ENCODE measurements at places on chromosomes 1 and 21. TPM values are rescaled to one million over a fixed set of nuclear protein-coding genes. Genes with fewer than 3 reads are reported as not detected.

TNFRSF8 gene
- total RNA-seq: 0.43 TPM

DNA sequence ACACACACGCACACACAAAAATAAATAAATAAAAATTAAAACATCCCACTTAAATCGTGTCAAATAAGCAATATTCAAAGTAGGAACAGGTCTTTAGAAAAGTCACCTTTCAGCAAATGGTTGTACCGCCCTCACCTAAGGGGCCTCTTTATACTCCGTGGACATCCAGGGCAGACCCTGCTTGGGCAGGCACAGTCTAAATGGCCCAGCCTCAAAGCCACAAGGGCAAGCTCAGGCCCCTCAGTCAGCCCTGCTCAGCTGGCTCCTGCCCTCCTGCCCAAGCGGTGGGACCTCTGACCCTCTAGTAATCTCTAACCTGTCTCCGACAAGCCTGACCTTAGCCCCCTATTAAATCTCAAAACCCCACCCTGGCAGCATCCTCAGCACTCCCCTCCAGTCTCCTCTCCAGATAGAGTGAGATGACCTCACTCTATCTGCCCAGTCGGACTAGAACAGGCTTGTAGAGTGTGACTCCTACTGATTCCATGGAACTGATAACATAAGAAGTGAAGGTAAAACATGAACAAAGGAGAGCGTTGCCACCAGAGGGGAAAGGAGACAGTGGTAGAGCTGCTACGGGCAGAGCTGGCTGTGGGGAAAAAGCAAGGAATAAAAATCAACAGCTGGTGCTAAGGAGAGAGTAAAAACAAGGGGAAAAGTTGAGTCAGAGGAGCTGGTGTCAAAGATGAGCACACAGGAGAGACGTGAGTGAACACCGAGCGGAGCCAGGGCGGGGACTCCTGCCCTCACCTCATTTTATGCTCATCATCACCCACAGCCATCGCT is 36.0 kb downstream of the SIPA1L2 start:
- H3K4me1 ChIP-seq: no peaks in the 10 kb centered on the region
- DNase-seq: no peak
- no peak overlapping the region for H3K27ac ChIP-seq
- H3K4me3 ChIP-seq: no peak overlapping the region
- H3K36me3 ChIP-seq: no peaks in the 10 kb centered on the region
- no peaks in the 10 kb centered on the region for H3K27me3 ChIP-seq

PCSK9 gene
- 0.15 TPM for total RNA-seq

- no peaks in the 10 kb centered on the region for H3K27me3 ChIP-seq
- H3K4me3 ChIP-seq: no peak overlapping the region
- peaks cover 34% of the 10 kb centered on the region for H3K4me1 ChIP-seq
- DNase-seq: peak; percentile 21
- peak overlapping the region; percentile 65 for H3K27ac ChIP-seq
- no peaks in the 10 kb centered on the region for H3K36me3 ChIP-seq
Observed at GRCh38 chr1:230632273-230632873, 9.9 kb upstream of the COG2 start.

C4BPB gene
- not detected for total RNA-seq

ZBTB48 gene
- 14.6 TPM for total RNA-seq

LIPI gene
- total RNA-seq: not detected

DNA sequence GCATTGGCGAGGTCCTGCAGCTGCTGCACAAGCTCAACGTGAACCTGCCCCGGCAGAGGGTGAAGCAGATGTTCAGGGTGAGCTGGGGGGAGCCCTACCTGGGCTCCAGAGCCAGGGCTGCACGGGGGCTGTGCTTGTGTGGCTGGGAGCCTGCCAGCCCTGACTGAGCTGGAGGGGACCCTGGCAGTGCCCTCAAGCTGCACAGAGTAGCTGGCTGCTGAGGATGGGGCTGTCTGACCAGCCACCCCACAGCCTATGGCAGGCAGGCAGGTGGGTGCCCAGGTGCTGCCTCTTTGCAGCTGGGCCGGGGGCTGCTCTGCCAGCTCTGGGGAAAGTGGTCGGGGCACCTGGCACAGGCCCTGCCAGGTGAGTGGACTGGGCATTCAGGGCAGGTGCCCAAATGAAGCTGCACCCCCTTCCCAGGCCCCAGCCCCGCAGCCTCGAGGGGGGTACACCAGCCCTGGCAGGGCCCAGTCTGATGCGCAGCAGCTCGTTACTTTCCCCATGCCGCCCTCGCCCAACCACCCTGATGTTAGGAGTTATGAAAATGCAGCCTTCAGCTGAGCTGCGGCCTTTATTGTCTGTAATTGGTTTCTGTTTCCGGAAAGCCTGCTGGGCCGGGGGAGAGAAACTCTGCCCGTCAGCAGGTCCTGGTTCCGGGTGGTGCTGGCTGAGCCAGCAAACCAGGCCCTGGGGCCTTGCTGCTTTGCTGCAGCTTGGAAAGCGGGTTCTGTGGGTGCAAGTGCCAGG is 4.3 kb downstream of the PLCH2 start:
- no peak for DNase-seq
- no peak overlapping the region for H3K27ac ChIP-seq

CNKSR1 gene
- 2.6 TPM for total RNA-seq

CFHR2 gene
- total RNA-seq: not detected

GRCh38 chr21:17598437-17598836 is 14.3 kb downstream of the BTG3 start:
- no peaks in the 10 kb centered on the region for H3K27me3 ChIP-seq
- H3K27ac ChIP-seq: no peak overlapping the region
- H3K4me1 ChIP-seq: peaks cover 5% of the 10 kb centered on the region
- no peak overlapping the region for H3K4me3 ChIP-seq
- peaks cover 94% of the 10 kb centered on the region for H3K36me3 ChIP-seq

DNA sequence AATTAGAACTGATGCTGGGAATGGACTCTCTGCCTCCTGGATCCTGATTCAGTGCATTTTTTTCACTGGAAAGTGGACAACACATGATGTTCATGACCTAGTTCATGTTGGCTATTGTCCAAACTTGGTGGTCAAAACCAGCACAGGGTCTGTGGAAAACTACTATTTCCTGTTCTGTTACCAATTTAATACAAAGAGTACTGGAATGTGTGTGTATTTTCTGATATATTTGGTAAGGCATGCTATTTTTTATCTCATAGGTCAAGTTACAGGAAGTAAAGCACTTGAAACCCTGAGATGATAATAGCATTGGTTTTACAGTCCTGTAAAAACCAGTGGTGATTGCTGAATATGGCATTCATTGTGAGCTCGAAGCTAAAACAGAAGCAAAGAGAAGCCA is 89.9 kb downstream of the SGIP1 start:
- H3K4me1 ChIP-seq: no peaks in the 10 kb centered on the region
- H3K27ac ChIP-seq: no peak overlapping the region
- H3K4me3 ChIP-seq: no peak overlapping the region
- no peaks in the 10 kb centered on the region for H3K36me3 ChIP-seq

GRCh38 chr1:204821476-204821875 is 49.2 kb upstream of the NFASC start:
- H3K27me3 ChIP-seq: no peaks in the 10 kb centered on the region
- DNase-seq: no peak
- H3K4me1 ChIP-seq: peaks cover 28% of the 10 kb centered on the region
- H3K27ac ChIP-seq: no peak overlapping the region
- H3K4me3 ChIP-seq: no peak overlapping the region

DNA sequence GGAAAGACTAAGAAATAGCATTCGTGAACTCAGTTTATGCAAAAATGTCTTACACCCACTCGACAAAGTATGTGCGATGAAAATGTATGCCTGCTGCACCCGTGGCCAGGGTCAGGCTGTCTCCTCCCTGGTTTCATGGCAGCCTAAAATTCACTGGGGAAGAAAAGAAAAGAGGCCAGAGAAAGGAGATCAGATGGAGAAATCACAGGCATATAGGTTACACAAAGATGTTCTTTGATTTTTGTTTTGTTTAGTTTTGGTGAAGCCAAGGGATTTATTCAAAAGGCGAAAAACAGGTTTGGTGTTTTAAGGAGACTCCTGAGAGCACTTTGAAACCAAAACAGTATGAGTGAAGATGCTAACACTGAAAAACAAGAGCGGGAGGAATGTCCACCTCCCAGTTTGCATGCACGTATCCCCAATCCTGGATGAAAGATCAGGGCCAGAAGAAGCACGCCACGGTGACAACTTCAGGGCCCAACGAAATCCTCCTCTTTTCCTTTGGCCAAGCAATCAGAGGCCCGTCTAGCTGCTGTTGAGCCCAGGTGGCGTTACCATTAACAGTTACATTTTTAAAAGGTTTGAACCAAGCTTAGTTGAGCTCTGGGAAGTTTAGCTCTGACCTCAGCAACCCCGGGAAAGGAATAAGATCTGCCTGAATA is 992 bp upstream of the SSX2IP start:
- peak overlapping the region; percentile 65 for H3K4me3 ChIP-seq
- H3K36me3 ChIP-seq: no peaks in the 10 kb centered on the region
- DNase-seq: no peak
- H3K27ac ChIP-seq: peak overlapping the region; percentile 62

- no peaks in the 10 kb centered on the region for H3K27me3 ChIP-seq
- peaks cover 6% of the 10 kb centered on the region for H3K4me1 ChIP-seq
- no peak for DNase-seq
- H3K27ac ChIP-seq: no peak overlapping the region
- no peak overlapping the region for H3K4me3 ChIP-seq
Observed at GRCh38 chr1:38624336-38625039, 235.1 kb downstream of the RRAGC start.

RGS4 gene
- total RNA-seq: 0.12 TPM

DNA sequence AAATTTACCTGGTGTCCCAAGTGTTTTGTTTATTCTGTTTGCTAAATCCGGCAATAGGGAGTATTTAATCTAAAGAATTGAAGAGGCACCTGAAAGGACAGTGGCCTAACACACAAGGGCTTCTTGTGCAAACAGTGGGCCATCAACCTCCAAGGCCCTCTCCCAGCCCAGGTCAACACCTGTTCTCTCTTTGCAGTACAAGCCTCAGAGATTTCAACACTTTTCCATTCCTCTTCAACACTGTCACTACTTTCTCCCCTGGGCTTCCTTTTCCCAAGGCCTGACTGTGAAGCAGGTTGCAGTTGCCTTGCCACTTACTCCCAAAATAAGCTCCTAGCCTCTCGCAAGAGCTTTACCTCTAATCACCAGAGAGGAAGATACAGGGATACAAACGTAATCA is 3.2 kb upstream of the SNAPIN start:
- DNase-seq: no peak
- no peak overlapping the region for H3K4me3 ChIP-seq
- H3K27me3 ChIP-seq: no peaks in the 10 kb centered on the region
- H3K36me3 ChIP-seq: no peaks in the 10 kb centered on the region
- H3K4me1 ChIP-seq: no peaks in the 10 kb centered on the region

GRCh38 chr1:62823556-62823955 is 39.6 kb downstream of the ATG4C start:
- no peaks in the 10 kb centered on the region for H3K27me3 ChIP-seq
- no peak overlapping the region for H3K27ac ChIP-seq
- 0 out of 2 replicates have a peak, but pooled peaks cover 2% of the 10 kb centered on the region for H3K36me3 ChIP-seq
- no peak overlapping the region for H3K4me3 ChIP-seq
- no peaks in the 10 kb centered on the region for H3K4me1 ChIP-seq

GRCh38 chr1:74853756-74854155 is 120.8 kb downstream of the TYW3 start:
- no peak for DNase-seq
- H3K27me3 ChIP-seq: no peaks in the 10 kb centered on the region
- H3K4me1 ChIP-seq: no peaks in the 10 kb centered on the region
- H3K4me3 ChIP-seq: no peak overlapping the region
- no peaks in the 10 kb centered on the region for H3K36me3 ChIP-seq
- H3K27ac ChIP-seq: no peak overlapping the region

TGFB2 gene
- total RNA-seq: 22.1 TPM

TCHH gene
- not detected for total RNA-seq

PHC2 gene
- 95.1 TPM for total RNA-seq

DNA sequence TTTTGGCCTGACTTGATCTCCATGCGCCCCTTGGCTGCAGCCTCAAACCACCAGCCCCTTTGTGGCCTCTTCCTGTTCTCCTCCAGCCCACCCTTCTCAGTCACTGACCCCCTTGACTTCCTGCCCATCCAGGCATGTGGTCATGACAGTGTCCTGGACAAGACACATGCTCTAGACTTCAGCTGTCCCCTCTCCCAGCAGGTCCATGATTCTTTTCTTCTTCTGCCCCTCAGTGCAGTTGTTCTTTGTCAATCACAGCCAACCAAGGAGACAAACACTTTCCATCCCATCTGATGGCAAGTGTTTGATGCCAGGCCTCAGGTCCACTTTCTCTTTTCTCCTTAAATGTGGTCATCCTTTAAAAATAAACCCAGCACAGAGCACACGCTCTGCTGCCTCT is 49.7 kb downstream of the SYT6 start:
- peaks cover 19% of the 10 kb centered on the region for H3K4me1 ChIP-seq
- peak; percentile 61 for DNase-seq
- H3K36me3 ChIP-seq: no peaks in the 10 kb centered on the region
- no peaks in the 10 kb centered on the region for H3K27me3 ChIP-seq
- H3K4me3 ChIP-seq: no peak overlapping the region

TDRD10 gene
- not detected for total RNA-seq

PYCR2 gene
- 46.0 TPM for total RNA-seq

CLEC20A gene
- not detected for total RNA-seq

- H3K4me3 ChIP-seq: no peak overlapping the region
- H3K36me3 ChIP-seq: no peaks in the 10 kb centered on the region
- H3K27me3 ChIP-seq: no peaks in the 10 kb centered on the region
- peaks cover 41% of the 10 kb centered on the region for H3K4me1 ChIP-seq
Observed at GRCh38 chr1:229093609-229094336, 177.1 kb upstream of the RAB4A start.

HCRTR1 gene
- total RNA-seq: not detected

GRCh38 chr21:46000182-46000730 is 18.7 kb downstream of the COL6A1 start:
- H3K27ac ChIP-seq: no peak overlapping the region
- H3K4me1 ChIP-seq: no peaks in the 10 kb centered on the region
- no peaks in the 10 kb centered on the region for H3K27me3 ChIP-seq
- DNase-seq: no peak
- no peak overlapping the region for H3K4me3 ChIP-seq

- peaks cover 32% of the 10 kb centered on the region for H3K4me1 ChIP-seq
- H3K27me3 ChIP-seq: no peaks in the 10 kb centered on the region
- no peak for DNase-seq
- H3K36me3 ChIP-seq: no peaks in the 10 kb centered on the region
- no peak overlapping the region for H3K4me3 ChIP-seq
Observed at GRCh38 chr1:53090227-53091147, 28.5 kb downstream of the PODN start.

GRCh38 chr1:31595836-31596736 is 19.8 kb downstream of the TINAGL1 start:
- DNase-seq: no peak
- peaks cover 14% of the 10 kb centered on the region for H3K4me1 ChIP-seq

Measured in SJCRH30 (cell line).